ENCODE measurements at places on chromosomes 7 and 10.

DNA sequence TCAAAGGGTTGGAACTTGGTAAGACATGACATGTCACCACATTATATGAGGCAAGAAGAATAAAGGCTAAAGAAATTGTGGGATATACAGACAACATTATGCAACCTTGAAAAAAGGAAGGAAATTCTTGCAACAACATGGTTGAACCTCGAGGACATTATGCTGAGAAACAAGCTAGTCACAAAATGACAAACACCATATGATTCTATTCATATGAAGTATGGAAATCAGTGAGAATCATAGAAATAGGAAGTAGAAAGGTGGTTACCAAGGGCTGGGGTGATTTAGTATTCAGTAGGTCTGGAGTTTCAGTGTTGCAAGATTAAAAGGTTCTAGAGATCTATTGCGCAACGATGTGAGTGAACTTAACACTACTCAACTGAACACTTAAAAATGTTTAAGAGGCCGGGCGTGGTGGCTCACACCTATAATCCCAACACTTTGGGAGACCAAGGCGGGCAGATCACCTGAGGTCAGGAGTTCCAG lies 126.9 kb upstream of the TBX20 start:
- peaks cover 6% of the 10 kb centered on the region for H3K27me3 ChIP-seq
- no peaks in the 10 kb centered on the region for H3K36me3 ChIP-seq
- H3K4me3 ChIP-seq: no peak overlapping the region
- H3K4me1 ChIP-seq: peaks cover 13% of the 10 kb centered on the region
- H3K27ac ChIP-seq: no peak overlapping the region
- no peak for DNase-seq

DNA sequence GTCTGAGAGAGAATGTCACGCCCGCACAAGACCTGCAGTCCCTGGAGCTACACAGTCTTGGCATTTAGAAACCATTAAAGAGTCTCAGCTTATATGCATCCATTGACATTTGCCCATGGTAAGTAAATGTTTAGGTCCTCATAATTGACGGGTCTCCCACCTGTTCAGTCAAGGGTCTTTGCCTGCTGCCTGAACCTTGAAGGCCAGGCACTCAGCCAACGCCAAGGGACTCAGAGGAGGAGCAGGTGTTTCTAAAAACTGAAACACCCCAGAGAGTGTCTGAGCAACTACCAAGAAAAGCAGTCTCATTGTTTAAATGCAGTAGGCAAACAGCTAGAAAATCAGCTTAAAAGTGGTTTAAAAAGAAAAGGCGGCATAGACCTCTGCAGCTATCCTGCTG lies 264.7 kb upstream of the AKR1E2 start:
- H3K36me3 ChIP-seq: no peaks in the 10 kb centered on the region
- H3K4me1 ChIP-seq: peaks cover 4% of the 10 kb centered on the region
- no peaks in the 10 kb centered on the region for H3K27me3 ChIP-seq

DNA sequence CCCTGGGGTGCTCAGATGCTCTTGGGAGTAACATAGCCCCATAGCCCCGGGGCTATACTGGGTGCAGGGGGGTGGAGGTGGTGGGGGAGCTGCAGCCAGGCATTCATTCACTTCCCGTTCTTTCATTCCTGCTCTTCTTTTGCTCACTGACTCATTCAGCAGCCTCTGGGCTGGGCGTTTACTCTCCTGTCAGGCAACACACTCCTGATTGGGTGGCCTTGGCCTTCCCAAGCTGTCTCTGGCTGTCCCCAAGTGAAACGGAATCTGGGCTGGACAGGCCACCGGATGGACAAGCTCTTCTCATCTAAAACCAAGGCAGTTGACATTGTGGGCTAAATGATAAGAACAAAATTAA lies 34.6 kb downstream of the CHST3 start:
- no peaks in the 10 kb centered on the region for H3K36me3 ChIP-seq
- peak overlapping the region; percentile 16 for H3K4me3 ChIP-seq
- H3K27ac ChIP-seq: no peak overlapping the region
- peaks cover 7% of the 10 kb centered on the region for H3K27me3 ChIP-seq

GRCh38 chr10:6957851-6958250 lies 377.8 kb upstream of the PRKCQ start:
- H3K27ac ChIP-seq: no peak overlapping the region
- peaks cover 3% of the 10 kb centered on the region for H3K27me3 ChIP-seq
- no peak overlapping the region for H3K4me3 ChIP-seq
- no peaks in the 10 kb centered on the region for H3K36me3 ChIP-seq
- H3K4me1 ChIP-seq: peaks cover 16% of the 10 kb centered on the region
- DNase-seq: no peak

- DNase-seq: no peak
- peaks cover 5% of the 10 kb centered on the region for H3K27me3 ChIP-seq
- no peak overlapping the region for H3K27ac ChIP-seq
- no peaks in the 10 kb centered on the region for H3K36me3 ChIP-seq
- peak overlapping the region; percentile 17 for H3K4me3 ChIP-seq
These were observed 268.2 kb downstream of the CCDC3 start for GRCh38 chr10:12733271-12733670.

DNA sequence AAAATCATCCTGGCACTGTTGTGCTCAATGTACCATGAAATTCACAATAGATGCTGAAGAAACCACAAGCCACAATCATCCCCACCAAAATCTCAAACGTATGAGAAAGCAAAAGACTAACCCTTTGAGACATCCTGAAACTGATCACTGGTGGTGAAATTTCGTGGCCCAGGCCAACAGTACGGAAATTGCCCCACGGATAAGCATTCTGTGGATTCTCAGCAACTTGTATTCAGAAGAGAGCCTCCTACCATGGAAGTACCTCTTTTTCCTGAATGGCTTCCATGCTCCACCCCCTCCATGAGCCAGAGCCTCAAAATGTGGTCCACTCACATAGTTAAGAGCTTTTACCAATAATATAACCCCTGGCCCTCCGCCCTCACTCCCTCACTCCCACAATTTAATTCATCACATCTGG lies 163.9 kb upstream of the AUTS2 start:
- peaks cover 3% of the 10 kb centered on the region for H3K27me3 ChIP-seq
- peaks cover 4% of the 10 kb centered on the region for H3K36me3 ChIP-seq
- peaks cover 5% of the 10 kb centered on the region for H3K4me1 ChIP-seq
- no peak for DNase-seq

GRCh38 chr7:104272767-104273384 lies 55.5 kb upstream of the LHFPL3 start:
- H3K27ac ChIP-seq: no peak overlapping the region
- peaks cover 5% of the 10 kb centered on the region for H3K36me3 ChIP-seq
- no peak for DNase-seq
- H3K4me1 ChIP-seq: no peaks in the 10 kb centered on the region
- peaks cover under 1% of the 10 kb centered on the region for H3K27me3 ChIP-seq

DNA sequence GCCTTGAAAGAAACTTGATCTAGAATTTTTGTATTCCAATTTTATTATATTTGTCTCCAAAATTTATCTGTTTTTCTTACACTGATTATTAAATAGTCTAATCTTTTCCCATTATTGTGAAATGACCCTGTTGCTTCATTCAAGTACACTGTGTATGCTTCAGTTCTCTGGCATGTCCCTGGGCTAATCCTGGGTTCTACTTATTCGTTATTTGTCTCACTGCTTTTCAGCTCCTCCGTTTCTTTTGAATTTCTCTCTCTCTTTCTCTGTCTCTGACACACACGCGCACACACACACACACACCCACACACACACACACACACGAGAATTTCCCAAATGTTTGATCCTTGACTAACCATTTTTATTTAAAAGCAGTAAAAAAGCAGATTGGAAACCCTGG lies 768.6 kb downstream of the NRG3 start:
- no peaks in the 10 kb centered on the region for H3K4me1 ChIP-seq
- no peaks in the 10 kb centered on the region for H3K36me3 ChIP-seq
- H3K27me3 ChIP-seq: no peaks in the 10 kb centered on the region
- no peak overlapping the region for H3K27ac ChIP-seq
- H3K4me3 ChIP-seq: no peak overlapping the region

DNA sequence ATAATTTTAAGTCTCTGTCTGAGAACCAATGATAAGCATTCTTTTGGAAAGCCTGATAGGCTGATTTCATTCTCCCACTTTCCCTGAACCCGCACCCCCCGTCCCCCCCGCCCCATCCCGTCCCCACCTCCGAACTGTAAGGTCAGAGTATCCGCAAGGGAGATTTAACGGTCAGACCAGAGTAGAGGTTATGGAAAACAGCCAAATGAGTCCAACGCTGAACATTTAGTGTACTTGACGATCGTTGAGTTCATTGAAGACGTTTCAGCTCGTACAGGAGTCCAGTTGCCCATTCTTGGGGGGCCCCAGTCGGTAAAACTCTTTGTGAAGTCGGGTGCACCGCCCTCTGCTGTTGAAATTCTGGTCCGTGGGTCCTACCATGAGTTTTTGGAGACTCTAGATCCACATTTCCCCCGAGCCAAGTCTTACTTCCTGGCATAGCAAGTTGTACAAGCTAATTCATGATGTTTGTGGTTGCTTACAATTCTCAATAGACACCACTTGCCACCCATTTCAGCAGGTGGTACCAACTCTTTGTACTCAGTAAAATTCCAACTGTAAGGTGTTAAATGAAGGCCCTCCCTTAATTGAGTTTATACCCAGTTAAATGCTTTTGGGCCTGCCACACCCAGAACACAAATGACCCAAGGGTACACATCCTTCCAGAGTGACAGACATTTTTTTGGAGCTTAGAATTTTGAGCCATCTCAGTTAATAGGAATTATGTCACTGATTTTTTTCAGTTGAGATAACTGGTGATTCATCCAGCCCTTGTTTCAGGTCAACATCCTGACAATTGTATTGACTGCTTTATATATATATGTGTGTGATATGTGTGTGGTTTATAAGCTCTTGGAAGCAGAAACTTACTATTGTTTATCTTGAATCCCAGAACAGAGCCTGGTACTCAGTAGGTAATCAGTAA lies 1.2 kb downstream of the MARCHF5 start:
- H3K4me1 ChIP-seq: peaks cover 7% of the 10 kb centered on the region
- DNase-seq: peak; percentile 39
- peak overlapping the region; percentile 88 for H3K4me3 ChIP-seq
- H3K36me3 ChIP-seq: no peaks in the 10 kb centered on the region

GRCh38 chr7:4878336-4879335 lies 4.9 kb downstream of the RADIL start:
- H3K27ac ChIP-seq: no peak overlapping the region
- H3K27me3 ChIP-seq: peaks cover 6% of the 10 kb centered on the region
- H3K36me3 ChIP-seq: no peaks in the 10 kb centered on the region
- no peak overlapping the region for H3K4me3 ChIP-seq
- peaks cover 7% of the 10 kb centered on the region for H3K4me1 ChIP-seq

DNA sequence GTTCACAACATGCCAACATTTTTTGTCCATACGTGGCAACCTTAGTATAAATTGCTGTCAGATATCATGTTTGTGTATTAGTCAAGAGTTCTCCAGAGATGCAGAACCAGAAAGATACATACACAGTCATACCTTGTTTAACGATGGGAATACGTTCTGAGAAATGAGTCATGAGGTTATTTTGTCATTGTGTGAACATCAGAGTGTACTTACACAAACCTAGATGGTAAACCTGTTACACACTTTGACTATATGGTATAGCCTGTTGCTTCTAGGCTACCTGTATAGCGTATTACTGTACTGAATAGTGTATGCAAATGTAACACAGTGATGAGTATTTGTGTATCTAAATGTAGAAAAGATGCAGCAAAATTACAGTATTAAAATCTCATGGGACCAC lies 22.3 kb downstream of the ZNF518A start:
- peaks cover 8% of the 10 kb centered on the region for H3K4me1 ChIP-seq
- no peak overlapping the region for H3K4me3 ChIP-seq
- no peak for DNase-seq

GRCh38 chr7:138935465-138936011 lies 45.7 kb downstream of the KIAA1549 start:
- no peak overlapping the region for H3K4me3 ChIP-seq
- peaks cover 19% of the 10 kb centered on the region for H3K4me1 ChIP-seq
- peaks cover 2% of the 10 kb centered on the region for H3K27me3 ChIP-seq
- peaks cover 10% of the 10 kb centered on the region for H3K36me3 ChIP-seq

DNA sequence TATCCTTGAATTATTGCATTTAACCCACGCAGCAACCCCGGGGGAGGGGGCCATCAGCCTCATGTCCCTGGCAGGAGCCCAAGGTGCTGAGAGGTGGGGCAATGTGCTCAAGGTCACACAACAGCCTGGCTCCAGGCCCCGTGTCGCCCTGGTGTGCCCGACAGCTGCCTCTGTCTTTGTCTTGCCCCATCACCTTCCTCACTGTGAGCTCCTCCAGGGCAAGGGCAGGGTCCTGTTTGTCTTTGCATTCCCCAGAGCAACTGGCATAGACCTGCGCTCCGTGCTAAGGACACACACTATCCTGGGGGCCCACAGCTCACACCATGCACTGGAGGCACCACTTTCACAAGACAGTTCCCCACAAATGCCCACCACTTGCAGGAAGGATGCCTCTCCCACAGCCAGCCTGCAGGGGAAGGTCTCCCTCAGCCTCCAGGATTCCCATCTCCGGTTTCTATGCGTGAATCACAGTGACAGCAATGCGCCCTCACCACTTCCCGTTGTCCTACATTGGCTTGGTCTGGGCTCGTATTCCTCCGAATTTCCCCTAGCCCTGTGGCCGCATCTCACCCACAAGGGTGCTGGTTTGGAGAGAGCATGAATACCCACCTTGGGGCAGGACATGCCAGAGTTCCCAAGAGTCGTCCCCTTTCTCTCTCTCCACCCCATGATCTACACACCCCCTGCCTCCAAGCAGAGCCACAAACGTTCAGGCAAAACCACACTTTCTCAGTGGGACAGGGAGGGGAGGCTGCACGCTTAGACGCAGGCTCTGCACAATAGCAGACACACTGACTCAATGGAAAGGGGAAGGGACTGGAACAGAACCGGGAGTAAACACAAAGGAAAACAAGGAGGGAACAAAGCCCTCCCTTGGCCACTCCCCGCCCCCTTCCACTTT lies 10.3 kb downstream of the ITPRIP start:
- H3K4me3 ChIP-seq: peak overlapping the region; percentile 80
- peak overlapping the region; percentile 98 for H3K27ac ChIP-seq
- H3K4me1 ChIP-seq: peaks cover 58% of the 10 kb centered on the region
- DNase-seq: no peak
- H3K36me3 ChIP-seq: no peaks in the 10 kb centered on the region

- no peak for DNase-seq
- H3K4me3 ChIP-seq: no peak overlapping the region
- H3K27ac ChIP-seq: no peak overlapping the region
These were observed 20.0 kb downstream of the KCNH2 start for GRCh38 chr7:150958062-150958552.

DNA sequence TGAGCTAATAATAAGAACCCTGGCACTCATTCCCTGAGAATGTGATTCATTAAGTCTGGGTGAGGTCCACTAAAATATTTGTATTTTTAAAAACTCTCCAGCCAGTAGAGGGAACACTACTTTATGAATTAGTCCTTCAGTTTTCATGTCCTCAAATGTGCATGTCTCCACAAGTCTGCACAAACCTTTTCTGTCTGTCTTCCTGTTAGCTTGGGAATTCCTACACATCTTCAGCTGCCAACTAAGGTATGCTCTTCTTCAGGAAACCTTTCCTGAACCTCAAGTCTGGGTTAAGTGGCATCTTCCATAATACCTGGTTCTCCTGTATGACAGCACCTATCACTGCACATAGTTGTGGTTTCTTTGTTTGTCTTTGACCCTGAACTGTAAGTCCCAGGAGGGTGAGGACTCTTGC lies 119.6 kb upstream of the MKX start:
- H3K4me1 ChIP-seq: no peaks in the 10 kb centered on the region
- DNase-seq: no peak
- H3K27ac ChIP-seq: no peak overlapping the region
- H3K4me3 ChIP-seq: no peak overlapping the region
- no peaks in the 10 kb centered on the region for H3K27me3 ChIP-seq
- peaks cover 7% of the 10 kb centered on the region for H3K36me3 ChIP-seq

Data from glutamatergic neuron (in vitro differentiated cells).